HCT116 (cell line): ENCODE measurements at places on chromosomes 1 and 21. TPM values are rescaled to one million over a fixed set of nuclear protein-coding genes. Genes with fewer than 3 reads are reported as not detected.

Gene DNALI1
- 0.64 TPM for total RNA-seq

DNA sequence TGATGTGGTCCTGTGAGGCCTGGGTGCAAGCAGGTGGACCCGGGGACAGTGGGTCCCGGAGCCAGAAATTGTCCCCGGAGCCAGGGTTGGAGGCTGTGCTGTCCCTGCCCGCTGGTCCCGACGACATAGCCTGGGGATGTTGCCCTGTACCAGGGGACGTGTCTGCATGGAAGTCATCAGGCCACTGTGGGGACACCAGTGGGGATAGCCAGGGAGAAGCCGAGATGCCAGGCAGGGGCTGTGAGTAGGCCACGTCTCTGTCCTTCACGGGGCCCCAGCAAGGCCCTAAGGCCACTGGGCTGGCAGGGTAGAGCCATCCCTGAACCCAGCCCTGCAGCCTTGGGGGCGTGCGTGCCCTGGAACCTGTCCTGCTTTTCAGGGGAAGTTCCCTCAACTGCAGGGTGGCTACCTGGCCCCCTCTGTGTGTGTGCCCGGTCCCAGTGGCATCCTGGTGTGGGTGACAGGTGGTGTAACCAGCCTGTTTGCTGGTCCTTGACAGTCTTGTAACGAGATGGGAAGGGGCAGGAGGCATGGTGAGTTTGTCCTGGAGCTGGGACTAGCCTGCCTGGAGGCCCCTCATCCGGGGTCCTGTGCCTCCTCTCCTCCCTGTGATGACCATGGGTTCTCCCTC is 73.2 kb downstream of the OBSCN start:
- H3K4me1 ChIP-seq: peaks cover 3% of the 10 kb centered on the region
- DNase-seq: no peak
- H3K27me3 ChIP-seq: no peaks in the 10 kb centered on the region

- DNase-seq: peak; percentile 78
- no peak overlapping the region for H3K27ac ChIP-seq
- no peaks in the 10 kb centered on the region for H3K4me1 ChIP-seq
- H3K4me3 ChIP-seq: no peak overlapping the region
- no peaks in the 10 kb centered on the region for H3K27me3 ChIP-seq
These were observed 45.1 kb downstream of the SLC2A1 start for GRCh38 chr1:42913426-42914091.

- no peak overlapping the region for H3K4me3 ChIP-seq
- DNase-seq: no peak
- H3K27me3 ChIP-seq: 0 out of 2 replicates have a peak, but pooled peaks cover 6% of the 10 kb centered on the region
- no peaks in the 10 kb centered on the region for H3K36me3 ChIP-seq
- no peak overlapping the region for H3K27ac ChIP-seq
These were observed 2.0 kb downstream of the PDPN start for GRCh38 chr1:13585612-13585991.

Gene SLC1A7
- total RNA-seq: not detected

- no peaks in the 10 kb centered on the region for H3K36me3 ChIP-seq
- no peak overlapping the region for H3K27ac ChIP-seq
- no peaks in the 10 kb centered on the region for H3K27me3 ChIP-seq
- no peaks in the 10 kb centered on the region for H3K4me1 ChIP-seq
- no peak for DNase-seq
- no peak overlapping the region for H3K4me3 ChIP-seq
These were observed 121.1 kb upstream of the ADAR start for GRCh38 chr1:154729031-154729442.

Gene TMEM240
- total RNA-seq: 2.3 TPM

DNA sequence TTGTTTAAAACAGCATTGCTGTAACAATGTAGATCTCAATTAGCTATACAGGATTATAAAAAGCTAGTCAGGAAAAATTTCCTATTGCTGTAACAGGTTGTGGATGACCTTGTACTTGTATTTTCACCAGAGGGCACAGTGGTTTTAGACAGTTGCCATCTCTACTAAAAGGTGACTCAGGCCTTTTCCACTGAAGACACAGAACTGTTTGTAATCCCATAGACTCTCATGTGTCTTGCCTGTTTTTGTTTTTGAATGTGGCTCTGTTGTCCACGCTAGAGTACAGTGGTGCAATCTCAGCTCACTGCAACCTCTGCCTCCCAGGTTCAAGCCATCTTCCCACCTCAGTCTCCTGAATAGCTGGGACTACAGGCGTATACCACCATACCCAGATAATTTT is 5.9 kb downstream of the MTFR1L start:
- no peaks in the 10 kb centered on the region for H3K27me3 ChIP-seq
- no peak for DNase-seq
- no peak overlapping the region for H3K4me3 ChIP-seq
- H3K36me3 ChIP-seq: peaks cover 30% of the 10 kb centered on the region; the same call in 1 of the 2 replicates
- H3K4me1 ChIP-seq: peaks cover 14% of the 10 kb centered on the region; the same call in 1 of the 2 replicates

DNA sequence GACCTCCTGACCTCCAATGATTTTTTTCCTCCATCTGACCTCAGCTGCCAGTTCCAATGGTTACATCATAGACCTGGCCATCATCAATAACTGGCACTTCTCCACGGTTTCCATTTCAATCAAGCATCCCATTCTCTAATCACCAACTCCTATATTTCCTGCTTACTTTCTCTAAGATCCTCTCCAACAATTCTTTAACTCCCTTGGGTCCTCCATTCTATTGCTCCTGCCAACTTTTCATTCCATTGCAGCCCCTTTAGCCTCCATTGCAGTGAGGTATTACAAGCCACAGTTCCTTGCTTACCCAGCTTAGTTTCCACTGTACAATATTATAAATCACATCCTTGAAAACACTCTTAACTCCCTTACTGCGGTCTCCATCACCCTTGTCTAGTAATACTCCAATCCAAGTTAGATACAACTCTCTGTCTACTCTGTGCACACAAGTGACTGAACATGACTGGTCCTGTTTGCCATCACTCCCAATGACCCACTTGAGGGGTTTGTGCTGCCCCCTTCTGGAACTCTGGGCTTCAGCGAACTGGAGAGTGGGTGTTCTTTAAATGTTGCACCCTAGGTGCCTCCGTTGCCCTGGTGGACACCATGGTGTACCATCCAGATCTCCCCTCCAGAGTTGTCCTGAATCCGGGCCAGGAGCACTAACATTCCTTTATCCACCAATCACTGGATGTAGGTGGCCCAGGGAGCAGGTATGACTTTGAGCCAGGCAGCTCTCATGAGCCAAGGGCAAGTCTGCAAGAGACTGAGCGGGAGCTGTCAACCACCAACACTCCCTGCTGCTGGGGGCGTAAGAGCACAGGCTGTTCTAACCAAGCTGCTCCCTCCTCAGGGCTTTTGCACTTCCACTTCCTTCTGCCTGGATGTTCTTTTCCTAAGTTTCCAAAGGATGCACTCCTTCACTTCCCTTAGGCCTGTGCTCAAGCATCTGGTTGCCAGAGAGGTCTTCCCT is 3.7 kb upstream of the FNDC7 start:
- DNase-seq: no peak
- no peak overlapping the region for H3K4me3 ChIP-seq
- no peaks in the 10 kb centered on the region for H3K27me3 ChIP-seq
- H3K4me1 ChIP-seq: peaks cover 5% of the 10 kb centered on the region

Gene CASQ2
- not detected for total RNA-seq

DNA sequence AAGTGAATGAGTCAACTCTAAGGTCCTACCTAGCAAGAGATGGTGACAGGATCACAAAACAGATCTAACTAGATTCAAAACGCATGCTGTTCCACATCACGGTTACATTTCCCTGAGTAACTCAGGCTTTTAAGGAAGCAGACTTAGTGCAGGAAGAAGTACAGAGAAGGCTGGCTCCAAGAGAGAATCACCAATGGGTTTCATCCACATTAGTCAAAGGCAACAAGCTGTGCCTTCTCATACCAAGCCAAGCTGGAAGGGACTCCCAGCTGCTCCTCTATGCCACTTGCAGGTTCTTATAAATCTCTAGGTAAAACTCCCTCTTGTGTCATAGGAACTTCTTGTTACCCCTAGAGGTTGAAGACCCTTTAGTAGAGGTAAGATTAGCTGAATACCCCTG is 109.0 kb downstream of the KCNH1 start:
- H3K4me1 ChIP-seq: no peaks in the 10 kb centered on the region
- no peak for DNase-seq
- H3K36me3 ChIP-seq: no peaks in the 10 kb centered on the region
- H3K4me3 ChIP-seq: no peak overlapping the region

- no peaks in the 10 kb centered on the region for H3K4me1 ChIP-seq
- no peak overlapping the region for H3K4me3 ChIP-seq
- DNase-seq: no peak
- H3K36me3 ChIP-seq: no peaks in the 10 kb centered on the region
These were observed 179.7 kb downstream of the CHRM3 start for GRCh38 chr1:239566074-239566473.

- H3K27ac ChIP-seq: no peak overlapping the region
- H3K27me3 ChIP-seq: no peaks in the 10 kb centered on the region
- H3K36me3 ChIP-seq: no peaks in the 10 kb centered on the region
These were observed 76.6 kb downstream of the HSPA13 start for GRCh38 chr21:14306126-14306907.

GRCh38 chr1:174258148-174258550 is 98.8 kb downstream of the RABGAP1L start:
- H3K36me3 ChIP-seq: no peaks in the 10 kb centered on the region
- peak; percentile 45 for DNase-seq
- H3K4me1 ChIP-seq: no peaks in the 10 kb centered on the region

Gene NES
- total RNA-seq: 8.4 TPM

DNA sequence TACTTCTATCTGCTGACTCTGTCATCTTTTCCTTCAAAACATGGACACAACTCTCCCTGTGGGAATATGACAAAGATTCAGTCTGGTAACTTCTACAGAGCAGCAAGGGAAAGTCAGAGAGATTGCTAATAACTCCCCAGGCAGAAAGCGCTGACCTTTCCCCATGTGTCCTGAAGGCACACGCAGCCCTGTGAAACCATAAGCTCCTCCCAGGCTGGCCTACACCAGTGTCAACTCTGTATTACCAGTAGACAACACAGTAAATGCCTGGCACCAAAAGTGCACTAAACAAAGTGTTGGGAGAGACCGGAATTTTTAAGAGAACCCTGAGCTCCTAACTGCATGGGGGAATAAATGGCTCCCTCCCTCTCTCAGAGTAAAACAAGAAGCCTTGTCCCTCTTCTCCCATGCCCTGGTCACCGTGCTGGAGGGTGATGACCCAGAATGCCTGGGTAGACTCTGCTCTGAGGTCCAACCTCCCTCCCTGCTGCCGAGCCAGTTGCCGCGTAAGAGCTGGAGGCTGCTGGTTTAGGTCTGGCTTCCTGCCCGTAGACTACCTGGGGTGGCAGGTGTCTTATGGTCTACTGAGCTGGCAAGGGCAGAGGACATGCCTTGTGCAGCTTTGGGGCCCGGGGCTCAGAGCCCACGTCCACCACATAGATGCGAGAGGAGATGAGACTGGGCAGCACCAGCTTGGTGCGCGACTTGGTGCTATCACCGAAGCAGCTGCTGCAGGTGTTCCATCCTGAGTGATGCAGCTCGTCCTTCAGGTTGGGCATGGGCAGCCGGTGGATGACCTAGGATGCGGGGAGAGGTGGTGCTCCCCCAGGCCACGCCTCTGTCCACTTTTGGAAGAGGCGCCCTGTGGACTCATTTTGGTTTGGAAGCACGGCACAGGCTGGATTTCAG is 3.9 kb downstream of the SELENBP1 start:
- H3K27me3 ChIP-seq: no peaks in the 10 kb centered on the region
- H3K4me3 ChIP-seq: no peak overlapping the region
- H3K36me3 ChIP-seq: no peaks in the 10 kb centered on the region
- no peak for DNase-seq

GRCh38 chr1:234776876-234777855 is 167.2 kb upstream of the IRF2BP2 start:
- H3K4me3 ChIP-seq: no peak overlapping the region
- H3K27ac ChIP-seq: no peak overlapping the region
- peaks cover 31% of the 10 kb centered on the region for H3K27me3 ChIP-seq
- H3K36me3 ChIP-seq: no peaks in the 10 kb centered on the region
- no peak for DNase-seq

DNA sequence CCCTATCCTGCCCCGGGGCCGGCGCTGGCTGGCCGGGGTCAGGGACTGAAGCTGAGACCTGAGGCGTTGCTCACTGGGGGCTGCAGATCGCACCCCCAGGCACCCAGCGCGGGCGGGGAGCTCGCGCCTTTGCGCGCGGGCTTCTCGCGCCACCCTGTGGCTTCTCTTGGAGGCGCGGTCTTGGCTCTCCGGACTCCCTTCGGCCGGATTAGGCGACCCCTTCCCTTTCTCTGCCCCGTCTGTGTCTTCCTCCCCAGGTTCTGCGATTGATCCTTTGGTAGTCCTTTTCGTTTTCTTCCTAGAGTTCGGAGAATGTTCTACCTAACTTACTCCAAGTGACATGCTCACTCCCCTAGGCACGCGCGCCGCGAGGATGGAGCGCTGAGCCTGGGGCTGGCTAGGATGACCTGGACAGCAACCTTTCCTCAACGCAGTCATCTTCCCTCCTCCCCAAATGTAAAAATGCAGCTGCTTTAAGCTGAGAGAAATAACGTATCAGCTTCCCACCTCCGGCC is 495 bp upstream of the NTRK1 start:
- peaks cover 17% of the 10 kb centered on the region for H3K4me1 ChIP-seq
- peak; percentile 28 for DNase-seq
- H3K36me3 ChIP-seq: no peaks in the 10 kb centered on the region

- peaks cover 15% of the 10 kb centered on the region; the same call in 1 of the 2 replicates for H3K4me1 ChIP-seq
- DNase-seq: no peak
- no peaks in the 10 kb centered on the region for H3K27me3 ChIP-seq
These were observed 457.3 kb upstream of the VAMP3 start for GRCh38 chr1:7313826-7314225.

GRCh38 chr1:76153841-76154205 is 79.3 kb downstream of the ST6GALNAC3 start:
- no peak overlapping the region for H3K27ac ChIP-seq
- H3K27me3 ChIP-seq: no peaks in the 10 kb centered on the region
- no peak for DNase-seq
- no peak overlapping the region for H3K4me3 ChIP-seq

Gene DMRTA2
- not detected for total RNA-seq

DNA sequence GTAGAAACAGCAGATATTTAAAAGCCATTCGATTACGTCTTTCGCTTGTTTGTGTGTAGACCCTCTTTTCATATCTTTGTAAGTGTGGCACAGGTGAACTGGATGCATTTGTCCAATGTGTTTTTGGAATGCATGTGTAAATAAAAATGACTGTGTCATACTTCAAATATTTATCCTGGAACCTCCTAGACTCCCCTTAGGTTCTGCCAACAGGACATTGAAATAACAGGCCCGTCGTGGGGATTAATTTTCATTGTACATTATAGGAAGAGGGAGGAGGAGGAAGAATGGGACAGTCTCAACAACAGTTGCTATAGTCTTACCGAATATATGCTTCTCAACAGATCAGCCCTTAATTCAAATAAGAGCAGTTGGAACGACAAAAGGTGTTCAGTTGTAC is 95.8 kb downstream of the PRKAB2 start:
- no peaks in the 10 kb centered on the region for H3K36me3 ChIP-seq
- no peaks in the 10 kb centered on the region for H3K4me1 ChIP-seq
- no peak overlapping the region for H3K4me3 ChIP-seq
- H3K27ac ChIP-seq: no peak overlapping the region

Gene CFAP107
- total RNA-seq: not detected

- H3K27me3 ChIP-seq: no peaks in the 10 kb centered on the region
- no peak overlapping the region for H3K4me3 ChIP-seq
- H3K27ac ChIP-seq: no peak overlapping the region
- no peaks in the 10 kb centered on the region for H3K36me3 ChIP-seq
- peaks cover 5% of the 10 kb centered on the region for H3K4me1 ChIP-seq
- no peak for DNase-seq
These were observed 29.3 kb upstream of the DDAH1 start for GRCh38 chr1:85494074-85494903.

Gene SMPDL3B
- 16.4 TPM for total RNA-seq

GRCh38 chr1:172815740-172816139 is 156.8 kb downstream of the FASLG start:
- no peak for DNase-seq
- H3K4me1 ChIP-seq: no peaks in the 10 kb centered on the region
- no peak overlapping the region for H3K4me3 ChIP-seq
- no peak overlapping the region for H3K27ac ChIP-seq
- no peaks in the 10 kb centered on the region for H3K27me3 ChIP-seq
